Activated CD4-positive, alpha-beta T cell treated with anti-CD3 and anti-CD28 coated beads, Interleukin-10, Interleukin-2, amounts not matched to agents 100 ng/mL and 50 ng/mL, durations not matched to agents 16 hours and 8 hours (primary cell): ENCODE measurements at places on chromosomes 7 and 10.

DNA sequence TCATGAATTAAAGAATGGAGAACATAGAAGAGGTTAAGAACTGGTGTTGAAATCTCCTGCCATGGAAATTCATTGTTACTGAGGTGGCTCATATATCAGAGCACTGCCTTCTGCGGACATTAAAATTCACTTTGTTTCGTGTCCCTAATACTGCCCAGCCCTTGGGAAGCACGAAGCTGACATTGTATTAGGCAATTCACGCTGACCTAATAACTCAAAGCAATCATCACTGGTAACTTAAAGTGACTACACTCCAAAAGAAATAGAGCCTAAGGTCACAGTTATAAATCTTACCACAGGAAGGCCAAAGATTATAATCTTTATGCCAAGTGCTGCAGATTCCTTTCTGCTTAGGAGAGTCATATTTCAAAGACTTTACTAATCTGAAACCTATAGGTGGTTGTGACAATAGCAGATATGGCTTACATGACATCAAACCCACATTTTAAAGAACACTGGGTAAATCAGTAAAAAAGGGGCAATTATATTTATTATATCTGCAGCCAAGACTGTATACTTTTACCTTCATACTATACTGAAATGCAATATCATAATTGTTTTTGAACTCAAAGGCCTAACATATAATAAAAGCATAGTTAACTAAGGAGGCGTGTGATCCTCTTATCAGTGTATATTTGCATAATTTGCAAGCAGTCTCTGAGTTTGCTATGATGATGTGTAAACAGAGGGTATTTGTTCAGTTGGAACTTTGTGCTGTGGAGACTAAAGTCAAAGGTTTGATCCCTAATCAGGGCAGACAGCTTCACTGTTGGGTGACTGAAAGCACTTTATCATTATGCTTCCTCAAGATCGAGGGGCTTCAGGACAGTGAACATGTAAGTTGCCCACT is 51.9 kb upstream of the CAPZA2 start:
- no peak for DNase-seq

DNA sequence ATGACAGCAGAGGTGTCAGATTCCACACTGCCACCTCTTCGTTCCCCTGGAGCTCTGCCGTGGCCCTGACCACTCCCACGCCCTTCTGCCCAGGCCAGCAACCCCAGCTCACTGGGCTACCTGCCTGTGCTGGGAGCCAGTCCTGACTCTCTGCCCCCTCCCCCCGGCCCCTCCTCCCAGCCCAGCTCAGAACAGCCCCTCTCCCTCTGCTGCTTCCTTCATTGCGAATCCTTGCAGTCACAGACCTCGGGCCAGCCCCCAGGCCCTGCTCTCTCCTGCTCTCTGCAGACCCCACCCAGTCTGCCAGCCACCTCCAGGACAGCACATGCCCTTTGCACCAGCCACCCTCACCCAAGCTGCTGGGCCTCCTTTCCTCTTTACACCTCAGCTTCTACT is 60.4 kb downstream of the TCERG1L start:
- DNase-seq = no peak

DNA sequence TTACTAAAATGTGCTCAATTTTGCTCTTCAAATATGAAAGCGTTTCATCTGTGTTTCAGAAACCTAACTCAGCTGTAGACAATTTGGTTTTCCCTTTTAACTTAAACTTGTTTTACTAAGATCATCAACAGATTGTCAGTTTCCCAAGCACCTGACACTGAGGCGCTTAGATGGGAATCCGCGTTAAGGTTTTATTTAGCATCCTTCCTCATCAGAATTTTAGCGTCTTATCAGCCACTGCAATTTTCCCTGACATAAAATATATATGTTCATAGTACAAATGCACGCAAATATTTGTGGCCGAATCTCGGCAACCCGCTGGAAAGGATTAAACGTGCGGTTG is 1.2 kb downstream of the SGCE start:
- no peak for DNase-seq

DNA sequence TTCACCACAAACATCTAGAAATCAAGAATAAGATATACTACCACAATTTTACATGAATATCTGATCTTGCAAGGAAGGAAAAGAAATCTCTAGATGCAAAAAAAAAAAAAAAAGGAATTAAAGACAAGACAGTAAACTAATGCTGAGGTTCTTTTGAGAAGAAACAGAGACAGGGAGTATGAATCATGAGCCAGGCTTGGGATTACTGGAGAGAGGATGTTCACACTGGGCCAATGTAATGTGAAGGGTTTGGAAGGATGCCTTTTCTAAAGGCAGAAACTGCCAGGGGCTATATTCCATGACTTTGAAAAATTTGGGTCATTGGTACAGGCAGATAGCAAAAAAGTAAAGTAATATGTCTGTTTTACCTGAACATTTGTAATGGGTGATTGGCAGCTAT is 573.0 kb upstream of the IGFBP3 start:
- no peak for DNase-seq

DNA sequence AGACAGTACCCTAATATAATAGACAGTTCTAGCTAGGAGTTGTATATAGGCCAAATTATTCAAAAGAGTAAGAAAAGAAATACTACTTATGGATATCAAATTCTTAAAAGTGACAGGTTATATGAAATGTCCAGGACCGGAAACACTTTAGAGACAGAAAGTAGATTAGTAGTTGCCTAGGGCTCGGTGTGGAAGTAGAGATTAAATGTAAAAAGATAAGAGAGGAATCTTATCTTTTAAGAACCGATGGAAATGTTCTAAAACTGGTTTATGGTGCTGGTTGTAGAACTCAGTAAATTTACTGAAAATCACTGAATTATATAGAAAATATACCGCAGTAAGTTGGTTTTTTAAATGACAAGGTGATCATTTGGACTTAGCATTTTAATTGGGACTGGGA is 147.5 kb upstream of the ASAH2 start:
- DNase-seq = no peak

DNA sequence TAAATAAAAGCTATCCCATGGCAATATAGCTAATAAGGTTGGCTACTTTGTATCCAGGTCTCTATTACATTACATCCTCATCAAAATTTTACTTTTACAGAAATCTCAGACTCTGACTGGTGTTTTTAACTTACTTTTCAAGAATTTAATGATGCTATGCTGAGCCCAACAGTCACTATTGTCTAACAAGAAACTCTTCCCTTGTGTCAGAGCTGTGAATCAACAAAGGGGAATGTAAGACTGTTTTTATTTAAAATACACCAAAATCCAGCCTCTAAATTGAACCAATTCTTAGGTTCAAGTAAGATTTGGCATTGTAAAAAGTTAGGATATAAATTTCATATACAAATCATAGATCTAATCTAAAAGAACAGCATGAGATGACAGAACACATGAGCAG is 7.0 kb downstream of the RTKN2 start:
- no peak for DNase-seq

DNA sequence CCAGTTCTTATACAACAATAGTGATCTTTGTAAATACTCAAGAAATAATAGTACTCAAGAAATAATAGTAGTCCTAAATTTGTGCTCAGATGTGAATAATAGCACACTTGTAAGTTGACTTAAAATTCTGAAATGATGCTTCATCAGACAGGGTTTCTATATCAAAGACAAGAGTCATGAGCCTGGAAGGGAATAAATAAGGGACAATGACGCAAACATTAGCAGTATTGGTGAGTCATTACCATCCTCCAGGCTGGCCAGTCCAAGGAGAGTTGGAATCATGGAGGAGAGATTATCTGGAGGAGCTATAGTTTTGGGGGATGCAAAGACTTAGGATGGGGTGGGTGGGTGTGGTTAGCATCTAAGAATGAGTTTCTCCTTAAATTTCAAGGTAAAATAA is 6.1 kb upstream of the SH3PXD2A start:
- DNase-seq = no peak

- no peak for DNase-seq
Measured at GRCh38 chr10:78532480-78533042, 498.9 kb downstream of the RPS24 start.

- no peak for DNase-seq
Measured at GRCh38 chr10:101310529-101311184, 43.3 kb upstream of the BTRC start.

- no peak for DNase-seq
Measured at GRCh38 chr10:117240621-117241529, at the start of gene SLC18A2. Gene SLC18A2, plus strand, starts transcription at chr10:117241114. Its CDS starts 580 bp downstream, at chr10:117241694.

- DNase-seq = no peak
Measured at GRCh38 chr7:73740771-73741170, 2.2 kb upstream of the ABHD11 start.

- no peak for DNase-seq
Measured at GRCh38 chr7:138257459-138258196, 181.4 kb downstream of the AKR1D1 start.

GRCh38 chr7:102927312-102927933 is 14.6 kb downstream of the LRRC17 start:
- no peak for DNase-seq

DNA sequence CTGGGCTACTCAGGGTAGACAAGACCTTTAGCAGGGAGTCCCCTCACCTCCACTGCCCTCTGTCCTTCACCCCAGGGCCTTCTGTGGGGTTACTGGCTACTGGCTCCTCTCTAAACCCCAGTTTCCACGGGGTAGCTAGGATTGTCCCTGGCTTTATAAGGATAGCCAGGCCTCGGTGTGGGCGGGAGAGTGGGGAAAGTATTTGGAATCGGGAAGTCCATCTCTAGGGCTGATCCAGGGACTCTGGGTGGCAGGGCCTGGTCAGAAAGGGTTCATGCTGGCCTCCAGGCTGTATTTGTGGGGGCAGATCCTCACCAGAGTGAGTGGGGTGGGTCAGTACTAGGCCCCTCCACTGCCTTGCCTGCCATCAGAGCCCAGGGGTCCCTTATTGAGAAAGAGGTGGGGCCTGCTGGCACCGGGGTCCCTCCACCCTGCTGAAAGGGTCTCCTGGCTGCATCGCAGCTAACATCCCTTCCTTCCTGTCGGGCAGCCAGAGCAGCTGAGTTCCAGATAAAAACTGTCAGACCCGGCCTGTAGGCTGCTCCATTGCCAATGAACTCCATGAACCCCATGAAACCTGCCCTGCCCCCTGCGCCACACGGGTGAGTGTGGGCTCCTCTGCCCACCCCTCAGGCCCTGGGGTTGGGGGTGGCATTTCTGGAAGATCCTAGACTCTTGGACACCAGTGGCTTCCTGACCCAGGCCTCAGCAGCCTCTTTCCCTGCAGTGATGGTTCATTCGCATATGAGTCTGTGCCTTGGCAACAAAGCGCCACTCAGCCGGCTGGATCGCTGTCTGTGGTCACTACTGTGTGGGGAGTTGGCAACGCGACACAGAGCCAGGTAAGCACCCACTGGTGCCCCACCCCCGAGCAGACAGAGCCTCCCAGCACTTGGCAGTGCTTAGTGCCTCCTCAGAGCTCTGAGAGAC is 7.3 kb downstream of the ZMIZ2 start:
- DNase-seq = no peak

DNA sequence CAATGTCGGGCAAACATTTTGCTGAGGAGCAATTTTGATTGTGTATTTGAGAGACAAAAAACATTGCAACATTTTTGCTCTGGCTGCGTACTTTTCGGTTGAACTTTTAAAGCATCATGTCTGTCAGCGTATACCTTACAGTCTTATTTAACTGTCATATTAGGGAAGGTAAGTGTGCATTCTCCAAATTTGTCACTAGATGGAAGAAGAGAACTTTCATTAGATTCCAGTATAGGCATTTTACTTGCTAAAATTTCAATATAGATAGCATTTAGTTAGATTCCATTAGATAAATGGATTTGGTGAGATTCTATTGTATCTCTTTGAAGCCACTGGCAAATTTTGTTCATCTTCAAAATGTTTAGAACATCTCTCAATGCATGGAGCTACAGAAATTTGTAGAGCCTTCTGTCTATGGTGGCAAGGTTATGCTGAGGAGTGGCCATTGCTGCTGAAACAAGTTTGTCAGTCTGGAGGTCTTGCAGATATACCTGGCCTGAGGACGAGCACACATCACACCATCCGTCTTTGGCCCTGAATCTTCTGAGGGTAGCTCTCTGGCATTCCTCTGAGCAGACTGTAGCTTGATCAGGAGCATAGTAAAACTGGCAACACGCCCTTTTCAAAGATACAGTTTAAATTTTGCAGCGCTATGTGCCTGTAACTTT is 437.5 kb upstream of the MBL2 start:
- no peak for DNase-seq

DNA sequence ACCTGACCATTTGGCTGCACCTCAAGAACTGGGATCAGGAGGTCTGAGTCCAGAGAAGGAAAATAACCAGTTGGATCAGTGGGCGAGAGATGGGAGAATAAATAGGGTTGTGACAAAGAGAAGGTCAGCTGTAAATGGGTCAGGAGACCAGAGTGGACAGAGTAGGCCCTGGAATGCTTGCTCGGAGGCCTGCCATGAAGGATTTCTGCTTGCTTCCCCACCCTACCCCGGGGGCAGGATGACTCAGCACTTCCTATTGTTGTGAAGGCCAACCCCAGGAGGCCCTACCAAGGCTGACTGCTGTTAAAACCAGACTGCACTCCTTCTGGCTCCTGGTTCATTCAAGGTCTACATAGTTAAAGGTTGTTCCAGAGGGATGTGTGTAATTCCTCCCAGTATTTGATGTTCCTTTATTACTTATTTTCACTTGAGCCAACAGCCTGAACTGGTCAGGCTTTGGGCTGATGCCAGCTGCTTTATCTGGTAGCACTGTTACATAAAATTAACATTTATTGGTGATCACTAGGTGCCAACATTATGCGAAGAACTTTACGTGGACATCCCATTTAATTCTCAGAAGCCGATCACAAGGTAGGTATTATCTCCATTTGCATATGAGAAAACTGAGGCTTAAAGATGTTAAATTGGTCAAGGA is 27.3 kb upstream of the IFRD1 start:
- DNase-seq = peak; percentile 41

GRCh38 chr10:52563360-52563759 is 209.2 kb downstream of the MBL2 start:
- no peak for DNase-seq

DNA sequence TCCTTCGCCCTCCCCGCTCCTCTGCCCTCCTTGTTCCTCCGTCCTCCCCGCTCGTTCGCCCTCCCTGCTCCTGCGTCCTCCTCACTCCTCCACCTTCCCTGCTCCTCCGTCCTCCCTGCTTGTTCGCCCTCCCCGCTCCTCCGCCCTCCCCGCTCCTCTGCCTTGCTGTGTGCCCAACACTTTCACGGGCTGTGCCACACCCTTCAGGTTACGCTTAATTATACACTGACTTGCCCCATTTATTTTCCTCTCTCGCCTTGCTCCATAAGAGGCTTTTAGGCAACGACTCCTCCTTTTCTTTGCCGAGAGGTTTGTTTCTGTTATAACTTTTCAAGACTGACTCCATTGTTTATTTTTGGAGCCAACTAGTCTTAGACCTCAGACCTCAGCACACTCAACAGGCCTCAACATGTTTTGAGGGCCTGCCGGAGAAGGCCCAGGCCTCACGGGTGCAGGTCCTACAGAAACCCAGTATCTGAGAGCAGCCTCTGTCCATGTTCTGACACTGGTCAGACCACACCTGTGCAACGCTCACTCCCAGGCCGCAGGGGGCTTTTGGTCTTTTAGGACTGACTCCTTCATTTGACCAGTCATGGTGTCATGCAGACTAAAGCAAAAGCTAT is 18.2 kb upstream of the PRKAG2 start:
- DNase-seq = no peak

DNA sequence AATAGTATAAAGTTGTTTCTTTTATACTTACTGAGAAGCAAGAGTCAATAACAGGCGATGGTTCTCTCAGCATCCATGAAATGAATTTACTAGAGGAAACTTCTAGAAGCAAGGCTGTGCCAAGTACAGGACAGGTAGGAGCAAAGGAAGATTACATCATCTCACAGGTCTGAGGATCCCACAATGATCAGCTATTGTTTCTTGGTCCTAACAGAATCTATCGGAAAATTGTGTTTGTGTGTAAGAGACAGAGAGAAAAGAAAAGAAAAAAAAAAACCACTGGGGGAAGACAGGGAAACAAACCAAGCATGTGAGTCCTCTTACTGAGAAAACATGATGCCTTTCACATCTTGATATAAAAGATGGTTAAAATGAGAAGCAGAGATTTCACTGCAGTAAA is 535.0 kb upstream of the NRP1 start:
- no peak for DNase-seq
